ENCODE measurements at places on chromosomes 7 and 10.

- DNase-seq: no peak
These were observed 85.3 kb downstream of the HECTD2 start for GRCh38 chr10:91495402-91495801.

- no peak for DNase-seq
These were observed 70.1 kb upstream of the RAB18 start for GRCh38 chr10:27433976-27434375.

DNA sequence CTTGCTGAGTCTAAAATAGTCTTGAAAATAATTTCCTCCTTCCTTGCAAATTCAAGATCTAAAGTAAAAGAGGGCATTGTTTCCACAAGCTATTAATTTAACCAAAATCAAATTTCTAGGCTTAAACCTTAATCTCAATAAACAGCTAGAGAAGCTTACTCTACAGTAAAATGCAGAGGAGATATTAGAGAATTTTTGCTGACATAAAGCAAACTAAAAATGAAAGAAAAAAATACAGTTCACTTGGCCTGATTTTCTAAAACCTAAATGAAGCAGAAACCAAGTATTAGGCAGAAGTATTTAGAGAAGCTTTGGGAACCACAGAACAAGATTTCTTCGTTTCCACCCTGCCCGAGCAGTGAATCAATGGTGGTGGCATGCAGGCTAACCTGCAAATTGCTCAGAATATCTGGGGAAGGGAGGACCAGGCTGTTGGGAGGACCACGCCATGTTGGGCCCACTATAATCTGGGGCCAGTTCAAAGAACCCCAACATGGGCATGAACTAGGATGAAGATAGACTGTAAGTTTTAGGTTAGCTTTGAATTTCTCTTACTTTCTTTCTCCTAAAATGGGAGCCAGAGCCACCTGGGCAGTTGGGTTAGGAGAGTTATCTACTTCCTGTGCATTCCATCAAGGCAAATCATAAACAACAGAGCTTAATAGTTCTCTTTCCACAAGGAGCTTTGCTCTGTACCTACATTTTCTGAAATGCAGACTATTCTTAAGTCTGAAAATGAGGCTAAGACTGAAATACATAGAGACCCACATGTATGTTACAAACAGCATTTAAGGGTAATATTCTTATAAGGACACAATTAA, 4.1 kb downstream of the LAMB1 start:
- DNase-seq: no peak

DNA sequence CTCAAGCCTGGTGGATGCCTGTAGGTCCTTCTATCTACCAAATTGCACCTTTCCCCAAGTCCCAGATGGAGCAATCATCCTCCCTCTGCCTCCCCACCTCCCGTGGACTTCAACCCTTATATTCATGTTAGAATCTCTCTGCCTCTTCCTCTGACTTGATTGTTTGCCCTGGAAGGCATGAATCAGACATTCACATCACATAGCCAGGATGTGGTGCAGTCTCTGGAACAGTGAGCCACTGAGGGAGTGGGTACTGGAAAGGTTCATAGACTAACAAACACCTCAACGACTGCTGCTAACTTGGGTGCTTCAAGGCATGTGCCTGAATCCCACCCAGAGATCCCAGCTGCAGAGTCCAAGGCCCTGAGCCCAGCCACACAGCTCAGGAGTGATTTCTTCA, 494.0 kb downstream of the TNS3 start:
- no peak for DNase-seq

DNA sequence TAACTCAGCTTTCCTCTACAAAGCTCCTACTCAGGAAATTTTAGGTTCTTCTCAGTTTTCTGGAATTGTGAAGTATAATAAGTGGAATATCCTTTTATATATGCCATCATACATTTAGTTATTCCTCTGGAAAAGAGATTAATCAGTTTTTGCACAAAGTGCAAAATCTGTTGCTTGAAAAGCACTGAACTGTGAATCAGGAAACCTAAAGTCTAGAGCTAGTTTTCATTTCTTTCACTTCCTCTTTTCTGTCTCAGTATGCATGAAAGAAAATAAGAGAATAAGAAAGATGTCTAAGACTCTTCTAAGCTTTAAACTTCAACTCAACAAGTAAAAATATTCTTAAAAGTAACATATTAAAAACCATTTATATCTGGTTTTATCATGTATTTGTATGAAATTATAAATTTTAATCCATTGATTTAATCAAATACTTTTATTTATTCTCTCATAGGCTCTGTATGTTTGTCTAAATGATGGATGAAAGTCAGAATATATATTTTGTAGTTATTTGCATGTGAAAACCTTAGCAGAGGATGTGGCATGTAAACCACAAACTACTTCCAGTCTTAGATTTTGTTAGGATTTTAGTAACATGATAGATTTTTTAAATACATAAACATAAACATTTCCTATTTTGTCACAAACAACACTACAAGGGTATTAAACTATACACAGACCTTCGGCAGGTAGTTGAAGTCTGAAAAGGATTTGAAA, 1073.0 kb downstream of the XPNPEP1 start:
- no peak for DNase-seq

DNA sequence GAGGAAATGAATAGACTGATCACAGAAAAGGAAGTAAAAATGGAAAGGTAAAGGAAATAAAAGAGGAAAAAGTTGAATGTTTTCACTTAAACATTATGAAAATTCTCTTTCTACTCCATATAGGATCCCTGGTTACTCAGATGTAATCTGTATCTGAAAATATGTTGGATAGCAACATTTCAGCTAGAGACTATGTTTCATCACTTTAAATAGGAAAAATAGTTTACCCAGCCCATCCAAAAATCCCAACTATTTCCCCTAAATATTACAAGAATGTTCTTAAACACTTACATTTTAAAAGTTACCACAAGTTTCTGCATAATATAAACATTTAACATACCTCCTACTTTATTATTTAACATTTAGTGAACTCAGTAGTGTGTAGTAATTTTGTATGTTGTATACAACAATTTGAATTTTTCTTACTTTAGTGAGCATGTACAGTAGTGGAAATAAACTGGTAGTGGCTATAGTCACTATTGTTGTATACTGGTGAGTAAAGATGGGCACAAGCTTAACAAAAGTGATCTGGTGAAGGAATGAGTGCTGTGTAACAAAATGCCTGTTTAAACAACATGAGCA, 27.1 kb downstream of the SLF2 start:
- no peak for DNase-seq

DNA sequence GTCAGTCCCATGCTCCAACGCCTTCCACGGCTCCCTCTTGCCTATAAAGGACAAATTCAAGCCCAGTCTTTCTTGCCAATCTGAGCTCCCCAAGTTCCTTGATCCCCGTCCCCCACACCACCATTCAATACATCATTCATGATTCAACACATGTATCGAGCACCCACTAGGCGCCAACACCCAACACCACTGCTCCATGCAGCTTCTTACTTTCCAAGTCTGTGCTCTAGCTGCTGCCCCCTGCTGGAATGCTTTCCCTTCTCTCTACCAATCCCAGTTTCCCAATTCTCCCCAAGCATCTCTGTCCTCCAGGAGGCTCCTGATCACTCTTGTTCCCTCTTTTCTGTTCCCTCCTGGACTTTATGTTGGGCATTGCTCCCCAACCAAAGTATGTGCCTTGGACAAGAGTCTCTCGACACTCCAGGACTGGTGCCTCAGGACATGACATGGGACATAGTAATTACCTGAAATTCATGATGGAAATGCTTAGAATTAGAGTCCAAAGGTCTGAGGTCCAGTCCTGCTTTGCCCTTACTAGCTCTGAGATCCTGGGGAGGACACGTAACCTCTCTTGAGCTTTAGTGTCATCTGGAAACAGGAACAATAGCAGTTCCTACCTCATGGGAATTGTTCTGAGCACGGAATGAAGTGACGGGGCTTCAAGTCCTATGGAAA, 172.7 kb downstream of the NEURL1 start:
- DNase-seq: no peak

- no peak for DNase-seq
These were observed 35.9 kb upstream of the ELMO1 start for GRCh38 chr7:37484426-37485073.

GRCh38 chr7:143214789-143215679, 6.8 kb upstream of the TAS2R40 start:
- DNase-seq: peak; percentile 21

GRCh38 chr7:151087245-151088018, 1.2 kb downstream of the AGAP3 start:
- no peak for DNase-seq

DNA sequence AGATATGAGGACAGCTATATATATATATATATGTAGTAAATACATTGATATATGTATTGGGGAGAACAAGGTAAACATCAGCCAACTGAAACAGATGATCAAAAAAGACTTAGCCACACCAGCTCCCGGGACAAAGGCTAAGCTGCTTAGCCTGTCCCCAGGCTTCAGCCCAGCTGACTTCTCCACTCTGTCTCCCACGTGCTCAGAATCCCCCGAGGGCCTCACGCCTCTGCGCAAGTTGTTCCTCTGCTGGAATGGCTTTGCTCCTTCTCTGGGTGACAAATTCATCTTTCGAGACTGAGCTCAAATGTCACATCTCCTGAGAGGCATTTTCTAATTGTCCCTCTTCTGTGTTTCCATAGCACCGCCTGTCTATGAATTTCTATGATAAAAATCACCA, 8.6 kb upstream of the INSIG1 start:
- DNase-seq: no peak

DNA sequence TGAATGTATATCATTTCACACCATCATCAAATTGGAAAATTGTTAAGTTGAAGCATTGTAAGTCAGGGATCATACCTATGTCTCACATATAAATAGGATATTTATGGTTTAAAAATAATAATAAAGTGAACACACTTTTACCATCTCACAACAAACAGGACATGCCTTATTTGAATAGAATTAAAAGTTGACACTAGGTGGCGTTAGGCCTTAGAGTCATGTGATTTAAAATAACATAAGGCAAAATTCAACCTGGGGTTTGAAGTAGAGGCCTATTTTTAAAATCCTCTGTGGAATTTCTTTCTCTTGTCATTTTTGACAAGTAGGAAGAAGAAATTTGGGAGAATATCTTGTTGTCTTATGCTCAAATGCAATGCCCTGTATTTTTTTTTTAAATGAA, 184.7 kb upstream of the PCDH15 start:
- DNase-seq: no peak
